ENCODE measurements at places on chromosomes 2 and 18. TPM values are rescaled to one million over a fixed set of nuclear protein-coding genes. Genes with fewer than 3 reads are reported as not detected.

Gene LANCL1
- 29.2 TPM for total RNA-seq

Gene TMEM198
- total RNA-seq, result 12.6 TPM

Gene FKBP1B
- total RNA-seq, result 11.7 TPM

Gene ZNF804A
- 0.77 TPM for total RNA-seq

Gene PARD3B
- total RNA-seq, result 17.8 TPM

Gene RIT2
- not detected for total RNA-seq

Gene TMEM185B
- 15.3 TPM for total RNA-seq

Gene NOSTRIN
- 37.7 TPM for total RNA-seq

Gene ABCG8
- total RNA-seq, result not detected

- no peak for DNase-seq
These were observed 25.0 kb downstream of the DNER start for GRCh38 chr2:229689307-229689839.

DNA sequence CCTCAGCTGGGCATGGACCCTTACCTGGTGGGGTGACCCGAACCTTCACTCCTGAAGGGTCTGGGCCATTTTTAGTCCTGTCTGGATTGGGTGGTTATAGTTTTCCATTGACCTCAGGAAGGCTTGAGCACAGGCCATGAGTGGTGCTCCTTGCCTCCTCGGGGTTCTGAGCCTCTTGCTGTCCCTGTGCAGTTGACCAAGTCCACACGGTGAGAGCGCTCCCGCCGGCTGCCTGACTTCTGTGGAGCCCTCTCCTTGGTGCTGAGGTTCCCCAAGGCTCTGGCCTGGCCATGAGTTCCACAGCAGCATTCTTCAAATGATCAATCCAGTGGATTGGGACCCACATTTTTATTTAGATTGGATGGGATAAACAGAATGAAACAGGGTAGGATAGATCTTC is 159.5 kb downstream of the SEPTIN10 start:
- no peak for DNase-seq

DNA sequence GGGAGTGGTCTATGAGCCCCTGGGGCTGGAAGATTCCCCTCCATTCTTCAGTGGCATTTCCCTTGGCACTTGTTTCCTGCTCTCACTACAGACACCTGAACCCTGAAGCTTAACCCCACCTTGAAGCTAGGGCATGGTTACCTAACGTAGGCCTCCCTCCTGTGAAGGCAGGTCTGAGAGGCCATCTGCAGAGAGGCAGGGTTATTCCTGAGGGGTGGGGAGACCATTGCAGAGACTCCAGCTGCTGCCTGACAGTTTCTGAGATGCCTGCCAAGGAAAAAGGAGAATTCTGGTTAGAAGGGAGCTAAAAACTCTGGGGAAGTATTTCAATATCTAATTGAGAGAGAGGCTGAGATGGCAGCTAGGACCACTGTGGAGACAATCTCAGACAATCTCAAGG is 119.3 kb upstream of the NDUFV2 start:
- DNase-seq, result no peak

DNA sequence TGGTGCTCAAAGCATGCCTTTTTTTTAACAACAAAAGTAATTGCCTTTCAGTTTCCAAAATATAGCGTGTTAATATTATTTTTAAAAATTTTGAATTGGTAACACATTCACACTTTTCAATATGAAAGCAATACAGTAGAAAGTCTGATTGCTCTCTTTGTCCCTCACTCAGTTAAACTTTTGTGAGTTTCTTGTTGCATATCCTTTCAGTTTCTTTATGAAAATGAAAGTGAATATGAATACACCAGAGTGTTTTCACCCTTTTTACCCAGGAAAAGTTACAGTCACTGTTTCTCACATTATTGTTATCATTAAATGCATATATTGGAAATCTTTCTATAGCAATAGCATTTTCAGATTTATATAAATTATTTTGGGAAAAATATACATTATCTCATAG is 377.4 kb upstream of the CRIM1 start:
- no peak for DNase-seq

GRCh38 chr2:216539791-216540241 is 41.2 kb downstream of the RPL37A start:
- peak; percentile 59 for DNase-seq

DNA sequence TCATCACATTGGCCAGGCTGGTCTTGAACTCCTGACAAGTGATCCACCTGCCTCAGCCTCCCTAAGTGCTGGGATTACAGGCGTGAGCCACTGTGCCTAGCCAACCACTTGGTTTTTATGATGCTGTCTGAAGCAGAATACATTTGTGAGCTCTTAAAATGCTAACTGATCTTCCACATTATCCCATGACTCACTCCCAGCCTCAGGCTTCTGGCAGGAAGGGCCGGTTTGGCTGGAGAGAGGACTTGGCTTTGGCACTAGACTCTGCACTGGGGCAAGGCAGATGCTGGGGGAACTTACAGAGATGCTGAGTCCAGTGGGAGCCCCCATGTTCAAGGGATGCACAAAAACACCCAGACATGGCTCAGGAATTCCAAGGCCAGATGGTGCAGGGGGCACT is 40.5 kb upstream of the SH3BP4 start:
- DNase-seq, result no peak

GRCh38 chr18:48153613-48154481 is 223.4 kb upstream of the SMAD2 start:
- no peak for DNase-seq

DNA sequence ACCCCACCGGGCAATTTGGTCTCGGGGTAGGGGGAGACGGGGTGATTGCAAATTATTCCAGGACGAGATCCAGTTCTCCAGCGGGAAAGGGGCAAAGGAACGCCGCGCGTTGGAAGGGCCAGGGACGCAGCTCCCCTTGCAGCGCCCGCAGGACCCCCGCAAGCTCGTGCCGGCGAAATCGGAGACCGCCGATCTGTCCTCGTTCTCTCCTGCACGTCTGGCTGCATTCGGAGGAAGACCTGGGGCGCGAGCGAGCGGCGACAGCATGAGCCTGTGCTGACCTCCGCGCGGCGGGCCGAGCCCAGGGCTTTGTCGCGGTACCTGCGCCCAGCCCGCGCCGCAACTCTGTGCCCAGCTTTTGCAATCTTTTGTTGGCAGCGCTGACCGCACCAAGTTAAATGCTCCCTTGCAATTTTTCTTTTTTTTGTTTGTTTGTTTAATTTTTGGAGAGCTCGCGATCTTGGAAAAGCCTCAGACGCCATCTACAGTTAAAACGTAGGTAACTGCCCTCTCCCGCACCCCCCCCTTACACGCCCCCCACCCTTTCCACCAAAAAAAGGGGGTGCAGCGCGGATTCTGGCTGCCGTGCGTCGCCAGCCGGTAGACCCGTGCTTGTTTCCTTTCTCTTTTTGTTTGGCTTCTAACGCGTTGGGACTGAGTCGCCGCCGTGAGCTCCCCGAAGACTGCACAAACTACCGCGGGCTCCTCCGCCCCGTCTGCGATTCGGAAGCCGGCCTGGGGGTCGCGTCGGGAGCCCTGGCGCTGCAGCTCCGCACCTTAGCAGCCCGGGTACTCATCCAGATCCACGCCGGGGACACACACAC is 667 bp downstream of the TRIB2 start:
- peak; percentile 62 for DNase-seq

GRCh38 chr2:145155196-145155595 is 635.3 kb upstream of the ZEB2 start:
- no peak for DNase-seq

DNA sequence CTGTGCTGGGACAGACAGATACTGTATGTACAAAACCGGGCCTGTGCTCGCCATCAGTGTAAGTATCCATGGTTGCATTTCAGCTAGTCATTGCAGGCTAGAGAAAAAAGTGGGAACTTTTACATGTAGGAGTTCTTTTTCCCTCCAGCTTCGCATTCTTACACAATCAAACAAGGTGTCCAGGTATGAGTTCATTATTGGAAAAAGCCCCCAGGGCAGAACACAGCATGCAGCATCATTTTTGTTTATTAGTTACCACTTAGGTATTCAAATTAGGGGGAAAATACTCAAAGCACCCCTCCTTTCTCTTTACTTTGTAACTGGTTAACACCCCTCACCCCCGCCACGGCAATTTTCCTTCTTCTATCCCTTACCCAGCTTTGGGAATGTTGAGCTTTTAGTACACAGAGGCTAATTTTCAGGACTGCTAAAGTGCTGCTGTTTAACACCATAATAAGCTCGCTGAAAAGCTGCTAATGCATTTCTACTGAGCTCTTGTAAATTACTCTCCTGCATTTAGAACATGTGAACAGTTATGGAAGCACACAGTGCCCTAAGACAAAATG is 13.6 kb downstream of the UPP2 start:
- DNase-seq, result no peak

GRCh38 chr18:11336241-11336640 is 186.9 kb upstream of the PIEZO2 start:
- no peak for DNase-seq

DNA sequence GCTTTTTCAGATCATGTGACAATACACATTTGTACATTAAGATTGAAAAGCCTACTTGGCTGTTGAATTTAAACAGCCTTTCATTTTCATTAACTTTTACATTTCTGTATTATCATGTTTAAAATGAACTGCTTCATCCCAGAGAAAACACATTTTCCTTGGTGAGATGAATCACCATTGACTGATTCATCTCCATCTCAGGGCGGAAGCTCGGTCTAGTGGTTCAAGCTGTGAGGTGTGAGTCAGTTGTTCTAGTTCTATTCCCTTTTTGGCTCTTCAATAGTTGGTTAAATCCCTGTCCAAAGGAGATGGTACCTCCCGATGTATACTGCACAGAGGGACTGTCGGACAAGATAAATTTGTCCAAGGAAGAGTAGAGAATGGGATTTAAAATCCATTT is 189.7 kb downstream of the ADCYAP1 start:
- DNase-seq, result no peak

GRCh38 chr2:120305296-120305695 is 40.6 kb upstream of the INHBB start:
- DNase-seq, result no peak

- DNase-seq, result no peak
These were observed 180.1 kb downstream of the CDH2 start for GRCh38 chr18:27996801-27997272.

GRCh38 chr2:68134554-68134953 is 23.1 kb upstream of the PNO1 start:
- no peak for DNase-seq

GRCh38 chr2:217246108-217246507 is 386.2 kb upstream of the TNP1 start:
- no peak for DNase-seq

DNA sequence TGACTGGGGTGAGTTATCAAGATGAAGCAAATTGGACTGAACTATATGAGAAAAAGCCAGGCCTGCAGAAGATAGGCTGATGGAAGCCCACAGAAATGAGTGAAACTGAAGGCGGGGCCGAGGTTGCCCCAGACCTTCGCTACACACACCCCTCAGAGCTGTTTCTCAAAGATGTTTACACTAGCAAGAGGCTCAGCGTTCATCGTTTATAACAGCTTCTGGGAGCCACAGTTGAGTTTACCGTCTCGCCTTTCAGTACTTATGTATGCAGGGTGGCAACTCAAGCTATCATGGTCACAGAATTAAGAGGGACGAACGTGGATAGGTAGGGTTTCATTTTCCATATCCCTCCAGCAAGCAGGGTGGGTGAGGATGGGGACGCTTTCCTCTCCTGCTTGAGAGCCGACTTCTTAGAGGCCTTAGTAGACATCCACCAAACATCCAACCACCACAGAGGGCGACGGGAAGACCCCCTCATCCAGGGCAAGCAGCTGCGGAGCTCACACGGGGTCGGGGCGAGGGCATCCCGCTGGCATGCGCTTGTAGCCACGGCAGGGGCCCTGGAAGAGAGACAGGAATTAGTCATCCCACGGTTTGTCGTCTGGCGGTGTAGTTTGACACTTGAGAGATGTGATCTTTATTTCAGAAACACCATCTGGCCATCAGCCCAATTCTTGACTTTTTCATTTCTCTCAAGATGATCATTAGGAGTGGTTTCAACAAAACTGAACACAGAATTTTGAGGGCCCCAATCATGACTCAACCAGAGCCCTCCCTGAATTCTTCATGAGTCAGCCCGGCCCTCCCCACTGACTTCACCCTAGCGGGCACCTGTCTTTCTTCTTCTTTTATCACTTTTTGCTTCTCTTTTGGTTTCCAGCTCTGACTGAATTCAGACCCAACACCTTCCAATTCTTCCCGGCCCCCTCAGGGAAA is 109.1 kb upstream of the CTDP1 start:
- peak; percentile 15 for DNase-seq

DNA sequence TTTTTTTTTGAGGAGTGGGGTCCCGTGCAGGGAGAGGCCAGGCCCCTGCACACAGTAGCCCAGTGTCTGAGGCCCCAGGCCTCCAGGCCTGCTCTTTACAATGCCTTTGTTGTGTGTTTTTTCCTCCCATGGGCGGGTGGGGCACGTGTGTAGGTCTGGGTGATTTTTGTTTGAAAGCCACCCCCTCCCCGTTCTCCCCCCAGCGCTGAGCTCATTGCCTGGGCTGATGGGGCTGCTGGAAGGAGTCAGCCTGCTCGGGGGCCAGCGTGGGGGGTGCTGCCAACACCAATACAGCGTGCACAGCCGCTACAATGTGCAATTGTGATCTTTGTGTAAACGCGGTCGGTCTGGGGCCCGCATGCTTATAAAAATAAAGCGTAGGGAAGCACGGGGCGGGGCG is 142.7 kb downstream of the DYSF start:
- DNase-seq, result no peak

DNA sequence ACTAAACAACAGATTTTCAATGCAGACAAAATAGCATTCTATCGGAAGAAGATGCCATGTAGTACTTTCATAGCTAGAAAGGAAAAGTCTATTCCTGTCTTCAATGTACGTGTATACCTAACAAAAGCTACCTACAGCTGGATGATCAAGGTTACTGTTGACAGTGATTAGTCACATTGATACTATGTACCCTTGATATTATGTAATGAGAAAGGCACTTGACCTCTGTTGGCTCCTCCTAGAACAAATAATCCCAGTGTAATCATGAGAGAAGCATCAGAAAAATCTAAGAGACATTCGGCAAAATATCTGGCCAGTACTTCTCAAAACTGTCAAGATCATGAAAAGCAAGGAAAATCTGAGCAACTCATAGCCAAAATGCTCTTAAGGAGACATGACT is 44.4 kb upstream of the LRRTM4 start:
- no peak for DNase-seq

GRCh38 chr2:32714521-32714920 is 86.7 kb downstream of the TTC27 start:
- no peak for DNase-seq

GRCh38 chr2:239723486-239724193 is 301.5 kb downstream of the NDUFA10 start:
- DNase-seq, result no peak

DNA sequence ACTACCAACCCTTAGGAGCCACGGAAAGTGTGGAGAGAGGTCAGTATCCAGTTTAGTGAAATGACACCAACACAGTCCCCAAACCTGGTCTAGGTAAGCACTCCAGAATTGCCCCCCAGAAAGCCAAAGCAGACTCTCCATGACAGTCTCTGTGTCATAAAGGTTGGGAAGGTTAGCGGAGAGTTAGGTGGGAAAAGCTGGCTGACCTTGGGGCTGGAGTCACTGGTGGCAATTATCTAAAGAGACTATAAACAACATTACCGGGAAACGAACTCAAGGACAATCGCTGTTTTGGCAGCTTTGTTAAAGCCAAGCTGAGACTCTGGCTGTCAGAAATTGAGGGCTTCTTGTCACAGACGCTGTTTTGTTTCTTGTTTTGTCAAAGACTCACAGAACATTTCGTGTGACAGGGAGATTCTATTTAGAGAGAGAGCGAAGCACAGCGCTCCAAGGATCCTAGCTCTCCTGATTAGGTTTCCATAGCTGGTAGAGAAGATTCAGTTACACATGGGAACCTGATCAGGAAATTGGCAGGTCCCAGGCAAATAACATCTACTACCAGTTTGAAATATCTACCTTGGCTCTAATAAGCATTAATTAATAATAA is 111.3 kb downstream of the LNPK start:
- no peak for DNase-seq

GRCh38 chr2:90076311-90076710 is 1384.8 kb downstream of the RPIA start:
- DNase-seq, result no peak
